ENCODE measurements at places on chromosomes 7 and 10.

DNA sequence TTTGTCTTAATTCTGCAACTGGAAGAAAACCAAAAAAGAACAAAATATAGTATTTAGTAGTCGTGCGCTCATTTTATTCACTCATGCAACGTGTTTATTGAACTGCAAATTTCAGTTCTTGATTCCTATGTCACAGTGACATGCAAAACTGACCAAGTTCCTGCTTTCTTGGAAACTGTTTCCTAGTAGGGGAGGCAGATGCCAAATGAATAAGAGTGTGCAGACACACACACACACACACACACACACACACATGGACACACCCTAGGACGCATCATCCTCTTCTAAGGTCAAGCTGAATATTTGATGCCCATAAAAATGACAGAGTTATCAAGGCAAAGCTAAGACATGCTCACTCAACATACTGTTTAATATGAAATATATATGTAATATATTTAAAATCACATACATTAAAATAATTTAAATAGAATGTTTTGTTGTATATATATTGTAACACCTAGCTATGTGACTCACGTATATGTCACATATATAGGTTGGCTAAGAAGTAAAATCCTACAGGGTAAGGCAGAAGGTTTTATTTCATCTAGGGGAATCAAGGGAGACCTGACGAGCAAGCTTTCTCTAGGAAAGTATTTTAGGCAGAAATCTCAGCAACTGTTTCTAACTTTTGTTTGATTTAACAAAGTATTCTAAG is 79.6 kb downstream of the SVIL start:
- DNase-seq, result no peak

DNA sequence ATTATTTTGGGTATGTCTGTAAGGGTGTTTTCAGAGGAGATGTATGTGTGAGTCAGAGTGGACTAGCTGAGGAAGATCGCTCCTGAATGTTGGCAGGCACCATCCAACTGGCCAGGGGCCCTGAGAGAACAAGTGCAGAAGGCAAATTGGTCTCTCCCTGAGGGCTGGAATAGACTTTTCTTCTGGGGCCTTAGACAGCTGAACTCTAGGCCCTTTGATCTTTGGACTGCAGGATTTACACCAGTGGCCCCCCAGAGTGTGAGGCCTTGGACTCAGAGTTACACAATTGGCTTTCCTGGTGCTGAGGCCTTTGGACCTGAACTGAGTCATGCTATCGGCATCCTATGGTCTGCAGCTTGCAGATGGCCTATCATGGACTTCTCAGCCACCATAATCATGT is 217.2 kb downstream of the REEP3 start:
- no peak for DNase-seq

- peak; percentile 64 for DNase-seq
These were observed 28.2 kb downstream of the PHYH start for GRCh38 chr10:13271552-13272163.

DNA sequence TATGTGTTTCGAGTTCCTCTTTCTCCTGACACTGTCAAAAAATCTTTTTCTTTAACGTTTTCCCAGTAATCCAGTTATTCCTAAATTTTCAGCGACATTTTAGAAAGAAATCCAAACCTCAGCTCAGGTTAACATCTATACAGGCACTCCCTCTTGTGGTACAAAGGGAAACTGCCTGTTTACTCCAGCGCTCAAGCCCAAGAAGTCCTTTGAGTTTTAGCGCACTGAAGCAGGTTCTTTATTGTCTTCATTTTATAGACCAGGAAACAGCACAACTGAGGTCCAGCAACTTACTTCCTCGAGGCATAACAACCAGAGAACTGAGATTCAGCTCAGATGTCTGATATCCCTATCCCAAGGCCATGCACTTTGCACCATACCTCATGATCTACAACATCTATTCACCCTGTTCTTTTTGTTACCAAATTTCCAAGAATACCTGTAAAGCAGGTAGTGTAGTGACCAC is 287.2 kb upstream of the MKLN1 start:
- DNase-seq, result peak; percentile 70

GRCh38 chr7:128347647-128348097 is 4.0 kb upstream of the RBM28 start:
- peak; percentile 74 for DNase-seq

- DNase-seq, result peak; percentile 75
These were observed 15.4 kb downstream of the GPNMB start for GRCh38 chr7:23261843-23262452.

DNA sequence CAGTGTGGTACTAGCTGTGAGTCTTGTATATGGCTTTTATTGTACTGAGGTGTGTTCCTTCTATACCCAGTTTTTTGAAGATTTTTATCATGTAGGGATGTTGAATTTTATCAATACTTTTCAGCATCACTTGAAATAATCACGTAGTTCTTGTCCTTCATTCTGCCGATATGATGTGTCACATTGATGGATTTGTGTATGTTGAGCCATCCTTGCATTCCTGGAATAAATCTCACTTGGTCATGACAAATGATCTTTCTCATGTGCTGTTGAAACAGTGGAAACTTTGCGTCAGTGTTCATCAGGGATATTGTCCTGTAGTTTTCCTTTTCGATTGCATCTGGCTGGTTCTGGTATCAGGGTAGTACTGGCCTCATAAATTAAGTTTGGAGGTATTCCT is 7.1 kb upstream of the PRKAR1B start:
- DNase-seq, result no peak

GRCh38 chr10:83517456-83517855 is 621.9 kb upstream of the GHITM start:
- no peak for DNase-seq
